HEK293T (cell line): ENCODE measurements at places on chromosomes 11 and 22.

DNA sequence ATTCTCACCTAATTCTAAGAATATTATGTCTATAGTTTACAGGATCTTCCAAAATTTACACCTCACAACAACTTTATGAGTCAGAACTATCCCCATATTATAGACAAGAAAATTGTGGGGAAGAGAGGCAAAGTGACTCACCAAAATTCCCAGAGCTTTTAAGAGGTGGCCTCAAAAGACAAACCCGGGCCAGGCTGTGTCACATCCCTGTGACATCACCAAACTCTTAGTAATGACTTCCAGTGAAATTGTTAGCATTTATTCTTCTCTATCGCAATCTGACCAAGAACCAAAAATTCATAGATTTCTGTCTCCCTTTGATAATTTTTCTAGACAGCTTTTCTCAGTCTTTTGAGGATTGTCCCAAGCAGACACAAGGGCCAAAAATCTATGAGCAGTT, 134.3 kb downstream of the SNX19 start:
- DNase-seq: no peak

GRCh38 chr22:31442768-31443489, 43.5 kb downstream of the DRG1 start:
- DNase-seq: no peak

DNA sequence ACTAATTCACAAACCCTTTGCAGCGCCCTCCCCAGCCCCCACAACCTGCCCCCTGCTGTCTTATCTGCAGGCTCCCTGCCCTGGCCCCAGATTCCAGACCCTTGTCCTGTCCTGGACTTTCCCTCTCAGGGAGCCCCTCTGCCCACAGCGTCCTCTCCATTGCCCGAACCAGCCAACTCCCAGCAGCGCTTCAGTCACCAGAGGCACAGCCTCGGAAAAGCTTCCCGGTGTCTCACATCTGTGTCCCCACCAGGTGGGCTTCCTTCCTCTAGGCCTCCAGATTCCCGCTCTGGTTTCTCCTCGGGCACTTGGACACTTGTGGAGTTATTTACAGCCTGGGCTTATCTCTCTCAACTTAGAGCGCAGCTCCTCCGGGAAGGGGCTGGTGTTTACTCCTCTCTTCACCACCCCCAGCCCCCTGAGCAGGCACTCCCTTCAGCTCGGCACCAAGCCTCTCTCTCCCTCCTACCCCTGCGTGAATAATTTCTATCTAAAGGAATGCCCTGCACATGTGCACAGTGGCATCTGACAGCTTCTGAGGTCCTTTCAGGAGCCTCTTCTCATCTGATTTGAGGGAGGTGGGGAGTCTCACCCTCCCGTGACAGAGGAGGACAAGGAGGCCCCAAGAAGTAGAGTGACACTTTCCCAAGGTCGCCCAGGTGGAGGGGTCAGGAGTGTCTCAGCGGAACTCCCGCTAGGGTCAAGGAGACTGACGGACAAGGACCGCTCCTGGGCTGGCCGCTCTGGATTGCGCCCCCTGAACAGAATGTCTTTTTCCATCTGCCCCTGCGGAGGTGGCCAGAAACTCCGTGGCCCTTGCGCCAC, 838 bp downstream of the WNT11 start:
- no peak for DNase-seq

DNA sequence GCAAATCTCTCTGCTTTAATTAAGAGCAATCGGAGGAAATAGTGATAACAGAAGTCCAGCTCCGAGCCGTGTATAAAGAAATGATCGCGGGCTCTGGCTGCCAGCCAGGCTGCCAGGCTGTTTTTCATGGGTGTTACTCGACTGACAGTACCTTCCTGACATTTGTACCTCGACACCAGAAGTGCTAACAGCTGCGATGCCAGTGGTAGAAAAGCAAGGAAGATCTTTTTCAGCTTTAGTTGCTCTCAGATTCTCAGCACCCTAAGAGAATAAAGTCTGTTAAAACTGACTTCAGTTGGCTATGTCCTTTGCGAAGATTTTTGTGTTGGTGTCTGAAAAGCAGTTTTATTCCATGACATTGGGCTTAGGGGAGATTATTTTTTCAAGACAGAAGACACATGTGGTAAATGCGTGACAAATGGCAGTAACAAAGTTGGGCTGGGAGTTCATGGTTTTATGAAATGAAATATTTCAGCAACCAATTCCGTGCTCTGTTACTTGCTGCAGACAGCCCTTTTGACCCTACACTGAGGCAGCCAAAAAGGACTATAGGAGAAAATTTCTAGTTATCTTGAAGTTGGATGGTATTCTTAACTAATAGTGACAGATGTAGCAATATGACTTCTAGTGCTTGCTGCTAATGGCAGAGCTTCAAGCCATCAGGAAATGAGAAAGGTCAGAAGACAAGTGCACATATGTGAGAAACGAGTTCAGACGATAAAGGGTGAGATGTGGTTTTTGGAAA, 296.2 kb downstream of the CNTN5 start:
- DNase-seq: no peak

- DNase-seq: no peak
Observed at GRCh38 chr11:32062540-32062939, 28.3 kb upstream of the RCN1 start.
